AG10803 (cell line): ENCODE measurements at places on chromosomes 7 and 10.

DNA sequence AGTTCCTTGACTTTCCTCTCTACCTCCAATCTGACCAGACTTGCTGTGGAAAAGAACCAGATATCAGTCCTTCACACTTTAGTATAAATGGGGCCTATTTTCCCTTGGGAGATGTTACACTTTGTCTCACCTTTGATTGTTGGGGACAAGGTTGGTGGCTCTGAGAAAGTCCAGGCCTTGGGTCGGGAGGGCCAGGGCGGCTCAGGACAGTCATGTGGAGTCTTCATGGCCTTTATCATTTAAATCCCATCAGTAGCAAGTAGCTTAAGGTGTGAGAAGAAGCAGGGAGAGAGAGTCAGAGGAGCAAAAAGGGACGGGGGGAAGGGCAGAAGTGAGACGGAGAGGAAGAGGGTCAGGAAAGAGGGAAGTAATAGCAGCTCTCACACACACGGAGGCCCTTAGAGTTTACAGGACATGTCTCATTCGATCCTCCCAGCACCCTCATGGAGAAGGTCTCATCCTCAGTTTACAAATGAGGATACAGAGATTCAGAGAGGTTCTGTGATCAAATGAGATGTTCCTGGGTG is 40.5 kb downstream of the TBATA start:
- no peak for DNase-seq

DNA sequence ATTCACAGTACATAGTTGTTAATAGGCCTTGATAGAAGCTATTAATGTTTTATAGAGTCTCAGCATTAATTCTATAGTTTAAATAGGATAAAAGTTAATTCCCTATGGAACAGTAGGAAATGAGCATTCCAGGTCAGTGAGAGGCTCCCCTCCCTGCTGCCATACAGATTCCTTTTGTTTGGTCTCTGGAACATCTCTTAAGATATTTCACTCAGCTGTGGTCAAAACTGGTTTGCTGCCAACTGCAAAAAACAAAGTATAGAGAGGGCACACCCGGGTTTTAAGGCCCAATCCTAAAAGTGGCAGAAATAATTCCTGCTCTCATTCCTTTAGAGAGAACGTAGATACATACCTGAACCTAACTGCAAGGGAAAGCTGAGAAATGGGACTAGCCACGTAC is 51.3 kb downstream of the MDFIC start:
- DNase-seq = peak; percentile 61

DNA sequence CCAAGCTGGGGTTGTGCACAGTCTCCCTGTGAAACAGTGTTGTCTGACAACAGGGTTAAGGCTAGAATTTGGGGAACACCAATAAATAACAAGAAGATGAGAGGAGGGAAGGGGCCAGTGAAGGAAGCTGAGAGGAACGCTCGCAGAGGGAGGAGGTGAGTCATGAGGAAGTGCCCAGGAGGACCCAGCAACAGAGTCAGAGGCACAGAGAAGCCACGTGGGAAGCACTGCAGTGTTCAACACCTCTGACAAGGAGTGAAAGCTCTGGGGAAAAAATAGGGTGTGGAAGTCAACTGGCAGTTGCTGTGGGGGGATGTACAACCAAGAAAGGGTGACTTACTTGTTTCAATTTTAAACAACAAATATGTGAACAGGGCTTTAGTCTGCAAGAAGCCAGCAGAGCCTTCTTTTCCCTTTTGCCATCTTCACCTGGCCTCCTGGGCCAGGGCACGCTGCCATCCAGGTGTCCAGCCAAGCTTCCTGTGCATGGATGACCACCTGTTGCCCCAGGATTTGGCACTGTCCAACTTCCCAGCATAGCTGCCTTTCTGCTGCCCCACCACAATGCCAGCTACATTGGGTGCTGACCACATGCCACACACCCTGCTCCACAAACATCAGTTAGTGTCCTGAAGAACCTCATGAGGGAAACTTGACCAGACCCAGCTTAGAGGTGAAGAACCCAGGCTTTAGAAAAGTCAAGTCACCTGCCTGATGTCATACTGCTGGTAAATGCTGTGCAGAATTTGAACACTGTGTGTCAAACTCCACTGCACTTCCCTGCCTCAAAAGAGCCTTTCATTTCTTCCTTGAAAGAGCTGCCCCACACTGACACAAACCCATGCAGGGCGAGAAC is 69.6 kb downstream of the ATXN7L1 start:
- peak; percentile 52 for DNase-seq

GRCh38 chr10:80156216-80156615 is 23.7 kb downstream of the PLAC9 start:
- DNase-seq = peak; percentile 77
